ENCODE measurements at places on chromosomes 1 and 21.

- no peak for DNase-seq
Observed at GRCh38 chr21:44687671-44688070, 5.7 kb upstream of the KRTAP12-1 start.

DNA sequence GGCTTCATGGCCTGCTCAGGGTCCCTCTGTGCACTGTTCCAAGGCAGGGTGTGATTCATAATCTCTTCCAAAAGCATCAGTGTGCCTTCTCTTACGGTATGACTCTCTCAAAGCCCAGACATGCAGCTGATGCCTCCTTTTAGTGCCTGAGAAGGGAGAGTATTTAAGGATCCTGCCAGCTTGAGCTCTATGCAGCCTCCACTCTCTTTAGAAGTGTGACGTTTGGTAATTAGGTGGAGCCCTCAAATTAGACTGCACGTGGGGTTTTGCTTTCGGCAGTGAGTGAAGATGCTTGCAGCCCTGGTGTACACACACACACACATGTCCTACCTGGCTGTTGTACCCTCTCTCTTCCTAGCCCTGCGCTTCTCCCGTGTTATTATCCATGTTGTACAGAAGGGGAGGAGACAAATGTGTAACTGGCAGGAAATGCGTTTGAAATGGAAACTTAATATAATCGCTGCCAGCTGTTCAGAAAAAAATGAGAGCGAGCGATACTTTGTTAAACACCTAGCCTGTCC lies 2.6 kb upstream of the C1orf174 start:
- no peak for DNase-seq

GRCh38 chr1:160362168-160362957 lies 4.5 kb upstream of the NHLH1 start:
- DNase-seq: no peak

- DNase-seq: no peak
Observed at GRCh38 chr1:216193839-216194443, 229.3 kb downstream of the USH2A start.

DNA sequence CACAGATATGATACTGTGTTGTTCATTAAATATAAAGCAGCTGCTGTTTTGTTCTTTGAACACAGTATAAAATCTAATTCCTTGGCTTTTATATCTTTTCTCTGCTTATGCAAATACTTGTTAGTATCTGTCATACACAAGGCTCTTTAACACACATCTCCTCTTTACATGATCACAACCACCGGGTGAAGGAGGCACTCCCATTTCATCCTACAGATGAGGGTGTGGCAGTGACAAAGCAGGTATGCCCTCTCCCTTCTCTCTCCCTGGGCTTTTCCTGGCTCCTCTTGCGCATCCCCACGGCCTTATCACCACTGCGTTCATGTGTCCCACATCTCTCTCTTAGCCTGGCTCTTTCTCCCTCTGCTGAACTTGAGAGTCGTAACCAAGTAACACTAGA lies 38.2 kb downstream of the JUN start:
- DNase-seq: no peak

GRCh38 chr1:110155878-110156522 lies 5.7 kb downstream of the SLC6A17 start:
- DNase-seq: no peak

DNA sequence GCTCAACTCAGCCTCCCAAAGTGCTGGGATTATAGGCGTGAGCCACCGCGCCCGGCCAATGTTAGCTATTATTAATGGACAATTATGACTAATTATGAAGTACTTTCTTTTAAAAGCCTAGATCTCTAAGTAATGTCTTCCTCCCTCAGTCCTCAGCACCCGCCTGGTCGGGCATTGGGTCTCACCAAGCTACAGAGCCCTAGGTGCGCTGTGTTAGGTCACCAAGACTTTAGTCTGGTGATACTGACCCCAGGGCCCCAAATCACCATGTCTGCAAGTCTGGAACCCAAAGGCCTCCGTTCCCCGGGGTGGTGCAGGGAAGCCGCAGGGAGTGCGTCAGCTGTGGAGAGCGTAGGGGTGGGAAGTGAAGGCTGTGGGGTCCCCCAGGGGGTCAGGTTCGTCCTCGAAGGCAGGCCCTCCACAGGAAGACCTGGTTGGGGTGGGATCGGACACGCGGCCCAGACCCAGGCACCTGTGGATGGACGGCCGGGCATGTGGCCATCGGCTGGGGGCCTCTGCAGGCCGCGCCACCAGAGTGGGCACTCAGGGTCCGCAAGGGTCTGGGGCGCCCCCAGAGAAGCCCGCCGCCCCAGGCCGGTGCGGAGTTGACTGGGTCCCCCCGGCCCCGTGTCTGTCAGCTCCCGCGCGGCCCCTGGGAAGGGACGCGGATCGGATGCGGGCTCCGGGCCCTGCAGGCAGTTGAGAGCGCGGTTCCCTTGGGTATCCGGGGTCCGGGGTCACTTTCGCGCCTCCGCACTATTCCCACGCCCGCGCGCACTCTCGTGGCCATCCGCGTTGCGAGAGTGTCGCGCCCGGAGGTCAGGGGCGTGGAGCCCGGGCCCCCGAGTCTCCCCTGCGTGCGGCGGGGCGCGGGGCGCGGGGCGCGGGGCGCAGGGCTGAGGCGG lies 710 bp upstream of the PDXK start:
- DNase-seq: no peak
